ENCODE measurements at places on chromosomes 1 and 21.

GRCh38 chr1:10781137-10781536 lies 15.3 kb downstream of the CASZ1 start:
- DNase-seq: no peak

- no peak for DNase-seq
These were observed 21.0 kb upstream of the CBR3 start for GRCh38 chr21:36113647-36114428.

GRCh38 chr1:174818951-174819350 lies 180.8 kb upstream of the CACYBP start:
- DNase-seq: no peak

DNA sequence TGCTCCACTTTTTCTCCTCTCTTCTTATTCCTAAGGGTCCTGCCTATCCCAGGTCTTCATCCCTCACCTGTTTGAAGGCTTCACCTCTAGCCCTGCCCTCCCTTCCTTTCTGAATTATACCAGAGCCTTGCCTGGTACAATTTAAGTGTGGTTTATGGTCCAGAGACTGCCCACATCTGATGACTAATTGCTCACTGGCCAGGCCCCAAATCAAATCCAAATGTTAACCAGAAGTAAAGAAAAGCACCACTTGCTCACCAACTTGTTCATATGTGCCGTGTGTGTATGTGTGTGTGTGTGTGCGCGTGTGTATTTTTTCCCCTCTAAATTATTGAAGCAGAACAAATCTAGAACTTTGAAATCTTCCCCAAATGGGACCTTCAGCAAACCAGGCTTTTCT lies 26.4 kb downstream of the MYOM3 start:
- DNase-seq: no peak

- DNase-seq: no peak
These were observed 516.6 kb downstream of the PTPRC start for GRCh38 chr1:199155166-199156019.

- DNase-seq: peak; percentile 38
These were observed 67.5 kb upstream of the CLDN14 start for GRCh38 chr21:36547464-36547863.

- DNase-seq: no peak
These were observed 97.1 kb upstream of the ESRRG start for GRCh38 chr1:216820345-216820744.

GRCh38 chr21:38179511-38179910 lies 77.3 kb upstream of the KCNJ15 start:
- DNase-seq: no peak

- DNase-seq: no peak
These were observed 195.0 kb downstream of the GIPC2 start for GRCh38 chr1:78240755-78241154.

DNA sequence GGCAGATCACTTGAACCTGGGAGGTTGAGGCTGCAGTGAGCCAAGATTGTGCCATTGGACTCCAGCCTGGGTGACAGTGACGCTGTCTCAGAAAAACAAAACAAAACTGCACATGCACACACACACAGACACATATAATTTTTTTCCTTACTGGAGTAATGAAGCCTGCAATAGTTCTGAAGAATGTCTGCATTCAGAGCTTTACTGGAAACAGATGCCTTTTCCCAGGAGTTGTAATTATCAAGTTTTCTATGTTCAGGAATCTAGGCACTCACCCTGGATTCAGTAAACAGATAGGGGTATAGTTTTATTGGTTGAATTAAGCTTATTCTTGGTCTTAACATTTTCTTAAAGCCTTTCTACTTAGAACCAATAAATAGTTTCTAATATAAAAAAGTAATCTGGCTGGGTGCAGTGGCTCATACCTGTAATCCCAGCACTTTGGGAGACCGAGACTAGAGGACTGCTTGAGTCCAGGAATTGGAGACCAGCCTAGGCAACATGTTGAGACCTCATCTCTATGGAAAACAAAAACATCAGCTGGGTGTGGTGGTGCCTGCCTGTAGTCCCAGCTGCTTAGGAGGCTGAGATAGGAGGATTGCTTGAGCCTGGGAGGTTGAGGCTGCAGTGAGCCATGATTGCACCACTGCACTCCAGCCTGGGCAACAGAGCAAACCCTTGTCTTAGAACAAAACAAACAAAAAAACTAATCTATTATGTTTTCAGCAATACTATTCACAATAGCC lies 15.8 kb downstream of the SPEN start:
- no peak for DNase-seq

- peak; percentile 47 for DNase-seq
These were observed 57.6 kb downstream of the OLFML2B start for GRCh38 chr1:161966067-161966466.

DNA sequence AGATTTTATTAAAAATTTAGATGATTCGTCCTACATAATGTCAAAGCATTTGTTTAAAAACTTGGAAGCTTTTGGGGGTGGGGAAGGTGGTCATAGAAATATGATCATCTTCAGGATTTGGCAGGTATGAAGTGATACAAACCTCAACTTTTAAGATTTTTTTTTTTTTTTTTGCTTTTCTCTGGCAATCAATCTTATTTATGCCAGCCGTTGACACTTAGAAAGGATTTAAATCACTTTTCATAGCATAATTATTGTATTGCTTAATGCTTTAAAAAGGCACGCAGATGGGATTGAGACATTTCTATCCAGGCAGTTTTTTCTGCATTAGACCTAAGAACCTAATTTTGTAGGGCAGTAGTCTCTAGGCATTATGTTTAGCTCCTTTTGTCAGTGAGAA lies 19.7 kb downstream of the MRPS6 start:
- DNase-seq: no peak

GRCh38 chr1:207313131-207313530 lies 8.3 kb upstream of the CD55 start:
- DNase-seq: no peak

DNA sequence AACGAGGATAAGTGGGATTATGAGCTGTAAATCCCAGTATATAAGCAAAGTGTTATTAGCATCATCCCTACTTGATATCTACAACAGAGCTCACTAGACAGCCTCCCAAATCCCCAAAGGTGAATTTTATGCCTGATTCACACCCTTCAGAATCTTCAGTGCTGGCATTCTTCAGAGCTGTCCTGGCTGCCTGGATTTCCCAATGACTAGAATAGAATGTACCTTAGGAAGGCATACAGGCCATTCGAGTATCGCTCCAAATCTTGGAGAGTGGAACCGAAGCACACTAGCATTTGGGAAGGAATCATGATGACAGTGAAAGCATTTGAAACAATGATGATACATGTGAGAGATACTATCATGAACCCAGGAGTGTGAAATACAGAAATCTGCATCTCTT lies 22.3 kb downstream of the ZBTB40 start:
- DNase-seq: no peak

DNA sequence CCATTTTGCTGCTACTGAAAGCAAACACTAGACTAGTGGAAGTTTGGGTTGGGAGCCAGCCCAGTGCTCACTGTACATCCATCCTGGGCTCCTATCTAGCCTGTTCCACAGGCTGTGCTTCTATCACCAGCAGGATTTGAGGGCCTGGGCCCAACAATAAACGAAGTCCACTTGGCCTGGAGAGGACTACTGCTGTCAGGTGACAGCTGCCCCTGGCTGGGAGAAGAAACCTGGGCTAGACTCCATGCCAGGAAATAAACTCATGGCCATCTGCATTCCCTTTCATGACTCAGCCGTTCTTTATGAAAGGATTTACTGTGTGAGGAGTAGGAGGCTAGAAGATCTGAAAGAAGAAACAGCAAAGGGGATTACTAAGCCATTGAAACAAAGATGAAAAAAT lies 35.5 kb downstream of the COLGALT2 start:
- no peak for DNase-seq

- no peak for DNase-seq
These were observed 18.9 kb upstream of the BATF3 start for GRCh38 chr1:212718499-212718898.

DNA sequence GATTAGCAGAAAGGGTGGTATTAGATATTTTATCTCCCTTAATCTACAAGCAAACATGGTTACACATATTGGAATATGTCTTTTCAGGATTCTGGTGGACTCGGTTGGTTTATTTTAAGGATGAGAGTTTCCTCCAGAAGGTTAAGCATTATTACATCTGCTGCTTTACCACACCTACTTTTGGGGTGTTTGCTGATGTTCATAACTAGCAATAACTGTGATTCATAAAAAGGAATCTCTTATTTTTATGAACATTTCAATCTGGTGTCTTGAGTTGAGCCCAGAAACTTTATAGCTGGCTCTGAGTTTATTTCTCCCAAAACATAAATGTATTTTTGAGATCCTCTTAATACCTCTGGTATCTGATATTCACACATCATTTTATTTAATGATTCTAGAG lies 82.7 kb downstream of the LRRC8D start:
- DNase-seq: no peak

GRCh38 chr1:207014728-207015127 lies 17.8 kb downstream of the C1orf116 start:
- DNase-seq: no peak

Measured in activated CD8-positive, alpha-beta memory T cell treated with anti-CD3 and anti-CD28 coated beads for 24 hours (primary cell).